ENCODE measurements at places on chromosomes 1 and 21.

DNA sequence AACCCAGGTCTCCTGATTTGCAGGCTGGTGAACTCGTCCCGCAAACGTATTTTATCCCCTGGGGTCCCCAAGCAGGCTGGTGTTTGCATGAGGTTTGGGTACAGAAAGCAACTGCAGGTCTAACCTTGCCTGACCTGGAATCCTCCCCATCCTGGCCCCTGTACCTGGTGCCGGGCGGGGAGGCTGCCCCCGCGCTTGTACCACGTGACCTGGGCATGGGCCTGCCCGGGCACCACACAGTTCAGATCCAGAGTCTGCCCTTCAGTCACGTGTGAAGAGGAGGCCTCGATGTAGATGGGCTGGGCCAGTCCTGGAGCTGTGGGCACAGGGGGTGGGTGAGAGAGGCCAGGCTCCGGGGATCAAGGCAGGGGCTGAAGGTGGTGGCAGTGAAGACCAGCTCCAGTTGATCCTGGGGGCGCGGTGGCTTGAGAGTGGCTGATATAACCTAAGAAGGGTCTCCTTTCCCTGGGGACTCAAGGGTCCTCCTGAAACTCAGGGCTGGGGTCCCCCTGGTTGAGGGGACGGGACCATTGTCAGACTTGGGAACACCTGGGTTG lies 30.6 kb downstream of the LDLRAD2 start:
- no peak for DNase-seq

- no peak for DNase-seq
Measured at GRCh38 chr1:160981584-160982411, 27.2 kb upstream of the ITLN2 start.

DNA sequence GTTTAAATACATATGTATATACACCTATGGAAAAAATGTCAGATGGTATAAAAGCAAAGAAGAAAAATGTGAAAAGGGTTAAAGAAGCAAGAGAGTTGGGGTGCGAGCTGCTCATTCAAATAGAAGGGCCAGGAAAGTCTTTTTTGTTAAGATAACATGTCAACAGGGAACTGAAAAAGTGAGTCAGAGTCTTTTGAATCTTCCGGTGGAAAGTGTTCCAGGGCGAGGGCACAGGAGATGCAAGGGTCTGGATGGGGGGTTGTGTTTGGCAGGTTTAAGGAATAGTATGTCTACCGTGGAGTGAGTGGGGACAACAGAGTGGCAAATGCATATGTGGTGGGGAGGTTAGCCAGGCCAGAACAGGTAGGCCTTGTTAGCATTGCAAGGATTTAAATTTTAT lies 22.2 kb upstream of the GNG12 start:
- DNase-seq, result no peak

DNA sequence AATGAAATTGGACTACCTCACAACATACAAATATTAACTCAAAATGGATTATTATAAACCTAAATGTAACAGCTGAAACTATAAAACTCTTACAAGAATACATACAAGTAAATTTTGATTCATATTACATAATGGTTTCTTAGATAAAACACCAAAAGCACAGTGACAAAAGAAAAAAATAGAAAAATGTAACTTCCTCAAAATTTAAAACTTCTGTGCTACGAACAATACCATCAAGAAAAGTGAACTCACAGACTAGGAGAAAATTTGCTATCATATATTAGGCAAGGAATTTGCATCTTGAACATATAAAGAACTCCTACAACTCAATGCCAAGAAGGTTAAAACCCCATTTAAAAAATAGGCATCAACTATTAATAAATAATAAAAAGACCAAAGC lies 31.2 kb downstream of the ANGPTL3 start:
- no peak for DNase-seq

GRCh38 chr1:23964235-23964668 lies 4.6 kb downstream of the PNRC2 start:
- DNase-seq, result no peak

GRCh38 chr21:23542097-23542496 lies 2065.2 kb downstream of the MRPL39 start:
- DNase-seq, result no peak

DNA sequence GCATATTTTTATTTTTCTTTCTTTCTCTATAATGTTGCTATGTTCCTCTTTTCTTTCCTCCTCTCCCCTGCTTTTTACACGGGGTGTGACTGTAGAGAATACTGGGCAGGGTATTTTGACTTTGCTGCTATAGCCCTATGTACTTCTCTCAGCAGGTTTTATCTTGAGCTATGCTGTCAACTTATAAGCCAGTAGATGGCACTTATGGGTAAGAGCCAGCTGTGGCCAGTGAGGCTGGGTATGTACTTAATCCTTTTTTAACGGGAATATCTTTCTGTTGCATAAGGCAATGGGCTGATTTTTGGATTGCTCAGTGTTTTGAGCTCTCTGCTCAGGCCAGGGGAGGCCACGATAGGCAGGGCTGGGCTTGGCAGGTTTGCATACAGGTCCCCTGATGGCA lies 99.0 kb downstream of the KCNK2 start:
- DNase-seq, result no peak

DNA sequence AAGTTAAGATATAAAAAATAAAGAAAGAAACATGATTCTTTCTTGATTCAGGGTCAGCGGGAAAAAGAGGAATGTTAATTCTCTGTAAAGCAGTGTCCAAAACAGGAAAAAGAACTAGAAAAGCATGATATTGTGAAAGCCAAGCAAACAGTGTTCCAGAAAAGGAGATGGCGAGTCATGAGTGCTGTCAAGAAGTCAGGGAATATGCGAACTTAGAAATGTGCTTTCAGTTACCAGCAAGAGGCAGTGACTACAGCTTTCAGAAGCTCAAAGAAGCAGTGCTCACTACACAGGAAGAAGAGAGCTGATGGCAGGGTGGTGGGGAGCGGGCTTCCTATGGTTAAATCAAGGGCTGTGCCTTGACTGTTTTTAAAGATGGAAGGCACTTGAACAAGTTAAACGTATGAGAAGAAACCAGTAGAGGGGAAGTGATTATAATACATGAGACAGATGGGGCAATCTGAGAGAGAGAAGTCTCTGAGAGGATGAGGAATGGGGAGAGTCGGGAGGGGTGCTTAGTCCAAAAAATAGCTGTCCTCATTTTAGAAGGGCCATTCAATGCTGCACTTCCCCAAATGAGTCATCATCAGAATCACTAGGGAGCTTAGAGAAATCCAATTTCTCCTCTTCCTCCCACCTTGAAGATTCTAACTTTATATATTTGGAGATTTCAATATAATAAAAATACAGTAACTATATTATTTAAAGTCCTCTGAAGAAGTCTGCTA lies 90.4 kb downstream of the KCNK1 start:
- DNase-seq, result no peak

- DNase-seq, result no peak
Measured at GRCh38 chr1:75708910-75709309, 15.6 kb upstream of the ACADM start.

- DNase-seq, result no peak
Measured at GRCh38 chr1:226519716-226520598, 28.6 kb upstream of the STUM start.

DNA sequence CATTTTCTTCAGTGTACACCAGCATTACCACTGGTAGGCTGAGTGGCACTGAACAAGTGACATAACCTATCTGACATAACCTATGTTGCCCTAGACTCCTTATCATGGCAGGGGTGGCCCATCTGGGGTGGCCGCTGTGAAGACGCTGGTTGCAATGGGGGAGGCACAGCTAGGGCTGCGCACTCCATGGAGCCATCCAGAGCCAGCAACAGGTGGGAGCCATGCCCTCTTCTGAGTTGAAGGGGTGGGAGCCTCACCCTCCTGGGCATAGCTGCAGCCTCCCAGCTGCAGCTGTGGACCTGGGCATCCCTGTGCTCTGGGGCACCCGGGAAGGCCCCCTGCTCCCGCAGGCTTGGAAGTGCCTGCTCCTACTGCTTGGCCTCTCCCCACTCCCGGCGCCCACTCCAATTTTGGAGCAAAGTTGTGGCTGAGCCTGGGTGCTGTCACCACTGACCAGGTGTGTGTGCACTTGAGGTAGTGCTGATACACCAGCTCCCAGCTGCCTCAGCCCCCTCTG lies 52.4 kb upstream of the NTPCR start:
- DNase-seq, result no peak

GRCh38 chr1:25738499-25738898 lies 61.5 kb upstream of the SELENON start:
- DNase-seq, result no peak

DNA sequence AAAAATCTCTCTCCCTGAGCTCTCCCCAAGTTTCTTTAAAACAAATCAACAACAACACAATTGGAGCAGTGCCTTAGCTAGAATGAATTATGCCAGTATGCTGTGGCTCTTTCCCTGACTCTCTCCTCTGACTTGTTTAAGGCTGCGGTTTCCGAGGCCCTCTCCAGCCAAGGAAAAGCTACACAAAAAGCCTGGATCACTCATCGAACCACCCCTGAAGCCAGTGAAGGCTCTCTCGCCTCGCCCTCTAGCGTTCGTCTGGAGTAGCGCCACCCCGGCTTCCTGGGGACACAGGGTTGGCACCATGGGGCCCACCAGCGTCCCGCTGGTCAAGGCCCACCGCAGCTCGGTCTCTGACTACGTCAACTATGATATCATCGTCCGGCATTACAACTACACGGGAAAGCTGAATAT lies 1.9 kb downstream of the S1PR1 start:
- peak; percentile 71 for DNase-seq

GRCh38 chr1:25560001-25560400 lies 16.6 kb downstream of the LDLRAP1 start:
- DNase-seq, result no peak

DNA sequence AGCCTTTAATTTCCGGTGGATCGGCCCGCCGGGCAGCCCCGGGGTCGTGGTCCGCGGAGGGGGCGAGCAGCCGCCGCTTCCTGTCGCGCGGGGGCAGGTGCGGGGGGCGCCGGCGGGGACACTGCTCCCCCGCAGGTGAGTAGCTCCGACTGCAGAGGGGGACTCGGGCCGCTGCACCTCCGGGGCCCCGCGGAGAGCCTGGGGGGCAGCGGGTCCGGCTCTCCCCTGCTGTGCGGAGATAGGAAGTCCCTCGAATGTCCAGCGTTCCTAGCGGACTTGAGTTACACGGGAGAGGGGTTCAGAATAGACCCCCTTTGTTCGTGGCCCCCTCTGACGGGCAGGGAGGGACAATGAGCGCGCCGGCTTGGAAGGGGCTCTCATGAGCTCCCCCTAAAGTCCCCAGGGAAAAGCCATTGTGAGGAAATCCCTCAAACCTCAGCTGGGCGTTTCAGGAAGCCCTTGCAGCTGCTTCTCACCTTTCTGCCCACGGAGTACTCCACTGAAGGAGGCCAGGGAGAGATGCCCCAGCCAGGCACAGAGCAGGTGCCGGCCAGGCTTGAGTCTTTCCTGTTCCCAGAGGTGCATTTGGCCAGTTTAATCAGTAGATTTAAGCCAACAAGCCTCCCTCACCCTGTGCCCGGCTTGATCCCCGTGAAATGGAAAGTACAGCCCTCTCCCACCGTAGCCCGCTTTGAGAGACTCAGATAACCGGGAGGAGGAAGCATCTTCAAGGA lies 925 bp downstream of the PDE9A start:
- DNase-seq, result no peak

DNA sequence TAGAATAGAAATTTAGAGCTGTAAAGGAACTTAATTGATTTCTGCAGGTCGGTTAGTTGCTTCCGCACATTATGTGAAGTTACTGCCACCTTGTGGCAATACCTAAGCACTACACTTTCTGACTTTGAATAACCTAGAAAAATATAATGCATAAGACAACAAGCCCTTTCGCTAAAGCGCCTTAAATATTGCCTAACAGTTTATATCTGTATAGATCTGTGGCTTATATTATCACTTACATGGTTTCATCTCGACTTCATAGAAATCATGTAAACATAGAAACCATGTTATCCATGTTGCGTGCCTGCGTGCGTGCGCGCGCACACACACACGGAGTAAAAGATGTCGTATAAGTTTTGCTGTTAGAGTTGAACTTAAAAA lies 10.9 kb upstream of the IFI16 start:
- no peak for DNase-seq

DNA sequence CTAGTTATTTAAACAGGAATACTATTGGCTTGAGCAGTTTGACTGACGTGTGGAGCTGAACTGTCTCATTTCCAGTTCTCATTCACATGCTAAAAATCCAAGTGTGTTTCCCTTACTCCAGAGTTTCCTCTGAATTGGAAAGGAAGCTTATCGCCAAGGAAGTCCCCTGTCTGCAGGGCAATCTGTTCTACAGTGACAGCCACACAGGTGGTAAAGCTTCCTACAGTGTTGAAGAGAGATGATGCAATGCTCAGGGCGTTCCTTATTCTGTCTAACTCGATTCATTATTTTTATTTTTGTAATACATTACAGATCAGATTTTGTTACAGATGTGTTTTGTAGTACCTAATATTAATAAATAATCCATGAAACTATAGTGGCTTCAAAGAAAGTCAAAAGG lies 41.3 kb downstream of the ADAMTS5 start:
- no peak for DNase-seq

DNA sequence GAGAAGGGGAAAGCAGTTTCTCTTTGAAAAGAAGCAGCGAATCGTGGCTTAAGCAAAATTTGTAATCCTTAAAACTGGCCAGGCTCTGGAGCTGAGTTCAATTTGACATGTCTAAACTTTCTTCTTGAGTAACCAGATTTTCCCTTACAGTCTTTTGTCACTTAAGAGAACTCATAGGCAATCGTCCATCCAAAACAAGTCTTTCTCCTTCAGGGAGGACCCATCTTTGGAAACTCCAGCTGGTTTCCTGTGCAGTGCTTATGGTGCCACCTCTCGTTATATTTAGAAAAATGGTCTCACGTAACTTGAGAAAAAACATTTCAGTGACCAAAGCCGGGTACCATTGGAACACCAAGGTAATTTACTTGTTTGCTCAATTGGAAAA lies 1.8 kb upstream of the PTTG1IP start:
- no peak for DNase-seq

DNA sequence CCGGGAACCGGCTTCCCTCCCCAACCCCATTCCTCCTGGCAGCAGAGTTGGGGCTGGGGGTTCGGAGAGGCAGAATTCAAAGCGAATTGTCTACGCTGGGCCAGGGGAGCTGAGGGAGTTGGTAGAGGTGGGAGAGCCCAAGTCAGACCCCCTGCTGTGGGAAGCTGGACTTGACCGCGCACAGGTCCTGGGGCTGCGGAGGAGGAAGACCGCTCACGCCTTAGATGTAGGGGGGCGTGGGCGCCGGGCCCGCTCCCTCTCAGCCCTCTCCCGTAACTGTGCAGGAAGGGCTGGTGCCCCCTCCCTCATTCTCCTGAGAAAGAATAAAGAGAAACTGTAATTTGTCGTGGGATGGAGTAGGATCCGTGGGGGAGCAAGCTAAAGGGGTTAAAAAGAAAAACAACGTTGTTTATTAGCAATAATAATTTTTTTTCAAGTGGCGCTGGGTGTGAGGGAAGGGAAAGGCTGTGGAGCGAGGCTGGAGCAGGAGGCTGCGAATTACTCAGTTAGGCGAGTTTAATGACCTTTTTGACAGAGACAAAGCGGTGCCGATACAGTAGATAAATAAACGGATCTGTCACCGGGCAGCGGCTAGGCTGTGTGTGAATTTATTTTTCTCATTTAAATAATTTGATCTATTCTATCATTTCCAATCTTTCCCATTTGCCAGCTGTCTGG lies 838 bp upstream of the GRIK3 start:
- no peak for DNase-seq
